ENCODE measurements at places on chromosomes 5 and 9.

DNA sequence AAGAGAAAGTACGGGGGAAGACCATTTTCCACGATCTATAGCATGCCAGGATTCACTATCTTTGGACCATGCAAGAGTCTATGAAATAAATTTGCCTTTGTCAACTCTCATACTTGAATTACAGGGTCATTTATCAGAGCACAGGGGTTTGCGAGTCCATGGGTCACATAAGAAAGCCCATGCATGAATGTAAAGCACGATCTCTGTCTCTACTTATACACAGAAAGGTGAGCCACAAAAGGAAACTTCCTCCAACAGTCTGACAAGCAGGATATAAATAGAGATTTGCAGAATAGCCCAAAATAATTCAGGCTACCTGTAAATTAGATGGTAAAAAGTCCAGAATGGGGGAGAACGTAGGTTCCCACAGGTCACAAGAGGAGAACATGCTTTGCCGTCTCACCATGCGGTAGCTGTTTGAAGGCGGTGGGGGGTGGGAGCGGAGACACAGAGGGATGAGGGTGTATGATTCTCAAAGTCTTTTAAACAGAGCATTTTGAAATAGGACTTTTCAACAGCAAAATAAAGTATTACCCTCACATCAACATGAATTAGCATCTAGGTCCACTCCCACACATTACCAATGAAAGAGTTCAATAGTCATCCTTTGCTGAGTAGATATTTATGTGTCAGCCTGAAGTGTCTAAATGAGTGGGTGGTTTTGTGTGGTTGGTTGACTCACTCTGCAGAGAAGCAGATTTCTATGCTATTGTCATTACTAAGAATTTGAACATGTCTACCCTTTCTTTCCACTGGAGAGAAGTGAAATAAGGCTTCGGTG is 279.7 kb downstream of the EBF1 start:
- peak; percentile 23 for DNase-seq

GRCh38 chr9:78807286-78807685 is 510.4 kb downstream of the PSAT1 start:
- DNase-seq, result no peak

GRCh38 chr5:17223367-17224185 is 6.1 kb downstream of the BASP1 start:
- no peak for DNase-seq

DNA sequence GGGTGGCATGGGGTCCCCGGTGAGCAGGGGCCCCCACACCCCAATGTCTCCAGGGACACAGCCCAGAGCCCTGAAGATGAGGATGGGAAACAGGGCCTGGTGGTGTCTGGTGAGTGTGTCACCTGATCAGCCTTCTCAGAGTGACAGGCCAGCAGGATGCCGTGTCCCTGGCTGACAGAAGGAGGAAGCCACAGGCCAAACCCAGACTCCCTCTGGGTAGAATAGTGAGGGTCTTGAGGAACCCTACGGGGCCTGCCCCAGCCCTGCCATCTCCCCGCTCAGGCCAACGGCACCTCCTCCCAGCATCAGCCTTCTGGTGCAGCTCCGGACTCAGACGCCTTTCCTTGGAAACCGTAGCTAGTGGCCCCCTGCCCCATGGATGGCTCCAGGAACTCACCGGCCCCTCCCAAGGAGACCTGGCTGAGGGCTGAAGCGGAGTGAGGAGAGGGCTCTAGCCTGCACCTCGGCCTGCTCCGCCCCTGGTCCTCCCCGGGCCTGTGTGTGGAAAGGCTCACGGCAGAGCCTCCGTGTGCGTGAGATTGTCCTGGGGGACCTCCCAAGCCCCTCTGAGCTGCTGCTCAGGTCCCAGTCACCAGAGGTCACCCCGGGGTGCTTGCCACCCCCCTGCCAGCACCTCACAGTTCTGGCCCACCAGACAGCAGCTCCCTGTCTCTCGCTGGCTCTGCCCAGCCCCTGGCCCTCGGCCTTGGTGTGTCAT is 6.0 kb downstream of the RALGDS start:
- DNase-seq, result no peak

GRCh38 chr9:98117984-98118639 is 910 bp downstream of the TRIM14 start:
- peak; percentile 40 for DNase-seq

- no peak for DNase-seq
Observed at GRCh38 chr5:50694027-50694590, 27.7 kb downstream of the PARP8 start.

DNA sequence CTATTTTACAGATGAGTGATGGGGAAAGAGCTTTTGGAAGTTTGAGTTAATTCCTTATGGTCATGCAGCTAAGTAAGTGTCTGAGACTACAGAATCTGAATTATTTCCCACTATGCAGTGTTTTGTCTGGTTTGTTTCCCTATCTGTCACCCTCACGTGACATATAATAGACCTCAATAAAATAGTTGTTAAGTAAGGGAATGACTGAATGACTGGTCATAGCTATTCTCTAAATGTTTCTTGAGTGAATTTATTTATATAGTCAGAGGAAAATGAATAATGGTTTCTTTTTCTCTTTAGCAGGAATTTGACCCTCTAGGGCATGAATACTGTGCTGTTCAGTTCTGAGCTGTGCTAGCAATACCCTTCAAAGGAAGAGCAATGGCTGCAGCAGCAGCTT is 10.3 kb downstream of the TRIM32 start:
- DNase-seq, result no peak

DNA sequence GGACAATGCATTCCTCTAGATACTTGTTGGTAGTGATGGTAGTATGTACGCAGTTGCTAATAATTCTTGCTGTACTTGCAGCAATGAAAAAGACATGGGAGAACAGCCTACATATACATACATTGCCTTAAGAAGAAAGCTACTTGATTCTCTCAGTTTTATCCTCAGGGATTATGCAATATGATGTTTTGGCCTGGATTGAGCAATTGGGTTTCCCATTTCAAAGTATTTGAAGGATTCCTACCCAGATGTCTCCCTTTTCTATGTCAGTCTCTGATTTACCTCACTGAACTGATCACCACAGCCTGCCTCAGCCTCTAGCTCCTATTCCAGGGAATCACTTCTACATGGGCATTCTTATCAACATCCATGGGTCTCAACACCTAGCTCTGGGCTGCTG is 210.1 kb upstream of the CDH10 start:
- no peak for DNase-seq

GRCh38 chr9:110252509-110253139 is 3.7 kb downstream of the TXN start:
- no peak for DNase-seq

GRCh38 chr5:122500245-122501088 is 188.4 kb downstream of the SNCAIP start:
- DNase-seq, result no peak

GRCh38 chr5:96572864-96573512 is 89.2 kb upstream of the CAST start:
- DNase-seq, result no peak

- DNase-seq, result no peak
Observed at GRCh38 chr9:9905736-9906135, 707.1 kb downstream of the PTPRD start.

DNA sequence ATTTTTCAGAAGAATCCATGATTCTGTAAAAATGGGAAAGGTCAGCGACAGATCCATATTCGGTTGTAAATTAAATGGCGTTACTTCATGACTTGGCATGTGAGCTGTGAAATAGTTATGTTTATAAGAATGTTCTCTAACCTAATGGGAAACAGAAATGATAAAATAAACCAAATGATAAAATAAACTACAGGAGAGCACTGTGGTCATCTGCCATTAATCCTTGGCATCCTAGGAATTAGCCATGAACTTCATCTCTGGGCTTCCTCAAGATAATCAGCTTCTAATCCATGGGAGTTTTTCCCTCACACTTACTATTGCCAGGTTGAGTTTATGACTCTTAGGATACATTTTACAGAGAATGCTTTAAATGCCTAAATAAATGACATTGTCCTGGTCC is 94.6 kb upstream of the SLC30A5 start:
- no peak for DNase-seq

DNA sequence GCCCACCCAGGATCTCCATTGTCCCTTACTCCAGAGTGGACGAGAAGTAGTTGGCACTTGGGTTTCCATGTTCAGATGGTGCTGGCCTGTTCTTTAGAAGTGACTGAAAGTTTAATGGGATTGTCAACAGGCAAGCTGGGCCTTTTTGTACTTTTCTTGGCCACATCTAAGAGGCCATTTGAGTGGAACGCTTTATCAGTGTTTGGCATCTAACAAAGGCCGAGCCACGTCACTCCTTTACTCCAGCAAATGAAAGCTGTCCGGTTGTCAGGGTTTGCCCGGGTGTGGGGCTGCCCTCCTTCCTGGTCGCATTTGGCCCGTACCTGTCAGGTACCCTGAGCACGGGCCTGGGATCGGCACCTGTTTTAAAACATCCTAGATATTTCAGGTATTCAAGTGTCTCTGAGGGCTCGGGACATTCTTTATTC is 71.5 kb downstream of the RCL1 start:
- DNase-seq, result no peak

GRCh38 chr9:135226369-135227050 is 139.0 kb downstream of the OLFM1 start:
- DNase-seq, result no peak
